ENCODE measurements at places on chromosomes 6 and 20.

GRCh38 chr6:125154118-125154760 lies 666 bp downstream of the TPD52L1 start:
- no peak for DNase-seq

DNA sequence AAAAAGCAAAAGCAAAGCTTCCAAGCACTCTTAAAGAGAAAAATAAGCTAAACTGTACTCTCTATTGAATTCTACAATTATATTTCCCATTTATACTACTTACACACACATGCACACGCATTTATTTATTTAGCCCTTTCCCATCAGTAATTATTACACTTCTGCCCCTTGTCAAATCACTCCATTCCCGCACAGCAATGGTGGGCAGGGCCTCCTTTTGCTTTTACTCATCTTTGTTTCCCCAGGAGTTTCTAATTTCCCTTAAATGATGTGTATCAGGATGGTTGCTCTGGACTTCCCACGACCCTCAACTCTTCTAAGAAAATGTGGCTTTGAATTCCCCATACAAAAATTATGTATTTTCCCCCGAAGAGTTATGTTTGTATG lies 19.9 kb downstream of the PXT1 start:
- no peak for DNase-seq

- DNase-seq: no peak
These were observed 806 bp downstream of the HLA-DOB start for GRCh38 chr6:32815996-32816395.

GRCh38 chr6:157188213-157188612 lies 135.1 kb downstream of the TMEM242 start:
- no peak for DNase-seq

DNA sequence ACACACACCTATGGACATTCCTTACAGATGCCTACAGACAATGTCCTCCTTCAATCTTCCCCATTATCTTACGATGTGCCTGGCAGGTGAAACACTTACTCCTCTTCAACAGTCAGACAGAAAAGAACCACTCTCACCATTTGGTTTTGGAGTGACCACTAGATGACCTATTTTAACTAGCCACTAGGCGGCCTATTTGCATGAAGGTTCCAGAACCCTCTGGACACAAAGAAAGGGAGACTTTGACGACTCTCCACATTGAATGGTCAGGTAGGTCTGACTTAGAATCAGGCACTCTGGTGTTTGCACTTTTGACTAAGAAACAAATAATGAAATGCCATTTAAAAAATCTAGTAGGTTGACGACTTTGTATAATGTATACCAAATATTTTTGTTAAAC lies 42.0 kb downstream of the PNLDC1 start:
- no peak for DNase-seq

DNA sequence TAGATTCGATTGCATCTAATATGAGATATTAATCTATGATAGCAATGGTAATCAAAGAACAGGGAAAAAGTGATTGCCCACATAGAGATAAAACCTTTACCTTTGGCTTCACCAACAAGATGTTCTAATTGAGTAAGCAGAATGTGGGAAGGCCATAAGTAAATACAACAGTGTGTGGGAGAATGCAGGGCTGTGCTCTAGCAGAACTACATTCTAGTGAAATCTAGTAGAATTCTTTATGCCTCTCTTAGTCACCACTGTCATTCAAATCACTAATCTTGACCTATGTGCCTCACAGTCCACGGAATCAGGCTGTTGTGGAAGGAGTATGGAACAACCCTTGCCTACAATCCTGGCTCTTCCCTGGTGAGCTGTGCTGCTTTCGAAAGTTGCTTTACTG lies 30.4 kb upstream of the MCM9 start:
- no peak for DNase-seq

- DNase-seq: no peak
These were observed 33.3 kb downstream of the ATXN1 start for GRCh38 chr6:16727996-16728395.

DNA sequence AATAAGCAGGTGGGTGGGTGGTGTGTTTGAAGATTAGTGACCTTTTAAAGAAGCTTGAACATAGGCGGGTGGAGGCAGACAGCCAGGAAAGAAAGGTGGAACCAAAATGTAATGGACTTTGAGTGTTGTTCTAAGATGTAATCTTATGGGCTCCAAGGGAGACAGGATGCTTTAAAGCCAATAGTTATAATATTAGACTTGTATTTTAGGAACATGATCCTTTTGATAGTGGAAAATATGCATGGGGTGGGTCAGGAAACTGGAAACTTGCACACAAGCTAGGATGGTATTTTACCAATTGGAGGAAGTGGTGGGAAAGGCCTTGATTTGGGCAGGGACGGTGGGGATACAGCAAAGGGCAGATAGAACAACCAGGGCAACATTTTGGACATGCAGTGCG lies 151.8 kb upstream of the PDE7B start:
- no peak for DNase-seq

DNA sequence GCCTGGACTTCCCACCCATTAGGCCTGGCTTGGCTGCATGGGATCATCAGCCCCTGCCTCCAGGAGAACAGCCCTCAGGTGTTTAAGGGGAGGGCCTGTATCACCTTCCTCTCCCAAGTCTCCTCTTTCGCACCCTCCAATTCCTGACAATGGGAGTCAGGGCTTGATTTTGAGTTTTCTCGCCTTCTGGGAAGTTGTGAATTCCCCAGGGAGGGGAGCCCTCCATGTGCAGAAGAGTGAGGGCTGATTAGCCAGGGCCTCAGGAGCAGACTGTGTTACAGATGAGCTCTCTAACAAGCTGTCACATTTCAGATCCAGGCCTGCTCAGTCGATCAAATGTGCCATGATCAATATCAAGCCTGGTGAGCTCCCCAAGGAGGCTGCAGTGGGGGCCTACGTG lies 42.4 kb downstream of the CNBD2 start:
- DNase-seq: no peak

DNA sequence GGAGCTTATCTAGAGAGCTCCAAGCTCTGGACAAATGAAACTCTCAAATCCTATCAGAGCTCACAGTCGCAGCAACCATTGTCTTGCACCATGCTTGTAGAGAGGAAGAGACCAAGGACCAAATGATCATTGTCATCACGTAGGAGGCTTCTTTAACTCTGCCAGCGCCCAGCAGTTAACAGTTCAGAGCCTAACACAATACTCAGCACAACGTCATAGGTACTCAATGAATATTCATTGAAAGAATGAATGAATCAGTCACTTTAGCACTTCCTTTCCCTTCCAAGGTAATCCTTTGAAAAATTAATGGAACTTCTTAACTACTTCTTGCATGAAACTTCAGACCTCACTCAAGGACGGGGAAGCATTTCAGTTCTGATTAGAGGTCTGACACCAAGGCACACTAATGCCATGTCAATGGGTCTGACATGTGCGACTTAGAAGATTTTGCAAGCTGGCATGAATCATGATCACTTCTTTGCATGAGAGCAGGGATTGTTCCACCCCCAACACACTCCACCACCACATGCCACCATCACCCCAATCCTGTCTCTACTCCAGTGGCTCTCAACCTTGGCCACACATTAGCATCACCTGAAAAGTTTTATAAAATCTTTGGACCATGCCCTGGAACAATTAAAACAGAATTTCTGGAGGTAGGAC lies 45.1 kb downstream of the KHDC1L start:
- no peak for DNase-seq

GRCh38 chr6:75557068-75557467 lies 44.6 kb upstream of the SENP6 start:
- DNase-seq: no peak

DNA sequence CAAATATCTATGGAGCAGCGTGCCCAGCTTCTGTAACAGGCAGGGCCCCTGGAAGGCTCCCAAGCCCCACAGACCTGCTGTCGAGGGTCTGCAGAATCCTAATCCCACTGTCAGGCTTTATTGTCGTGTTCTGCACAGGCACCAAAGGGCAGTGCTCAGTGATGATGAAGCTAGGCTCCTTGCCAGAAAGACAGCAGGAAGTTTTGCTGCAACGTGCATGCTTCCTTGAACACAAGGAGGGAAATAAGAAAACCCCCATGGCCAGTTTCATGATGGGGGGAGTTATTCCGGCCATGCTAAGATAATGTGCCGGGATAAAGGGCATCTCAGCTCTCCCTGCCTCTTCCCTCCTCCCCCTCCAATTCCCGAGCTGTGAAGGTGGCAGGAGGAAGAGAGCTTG lies 109.4 kb upstream of the KCNG1 start:
- no peak for DNase-seq

- DNase-seq: no peak
These were observed 15.9 kb upstream of the ADGRF1 start for GRCh38 chr6:47057830-47058540.

- no peak for DNase-seq
These were observed 428.4 kb upstream of the MARCKS start for GRCh38 chr6:113428702-113429101.

All from activated CD4-positive, CD25-positive, alpha-beta regulatory T cell treated with anti-CD3 and anti-CD28 coated beads, Interleukin-2, amount 50 U/mL, for 16 hours (primary cell).